ENCODE measurements at places on chromosomes 6 and 20.

GRCh38 chr6:147117011-147117410, 87.2 kb upstream of the STXBP5 start:
- no peak for DNase-seq

GRCh38 chr6:6915813-6916547, 191.8 kb upstream of the RREB1 start:
- no peak for DNase-seq

DNA sequence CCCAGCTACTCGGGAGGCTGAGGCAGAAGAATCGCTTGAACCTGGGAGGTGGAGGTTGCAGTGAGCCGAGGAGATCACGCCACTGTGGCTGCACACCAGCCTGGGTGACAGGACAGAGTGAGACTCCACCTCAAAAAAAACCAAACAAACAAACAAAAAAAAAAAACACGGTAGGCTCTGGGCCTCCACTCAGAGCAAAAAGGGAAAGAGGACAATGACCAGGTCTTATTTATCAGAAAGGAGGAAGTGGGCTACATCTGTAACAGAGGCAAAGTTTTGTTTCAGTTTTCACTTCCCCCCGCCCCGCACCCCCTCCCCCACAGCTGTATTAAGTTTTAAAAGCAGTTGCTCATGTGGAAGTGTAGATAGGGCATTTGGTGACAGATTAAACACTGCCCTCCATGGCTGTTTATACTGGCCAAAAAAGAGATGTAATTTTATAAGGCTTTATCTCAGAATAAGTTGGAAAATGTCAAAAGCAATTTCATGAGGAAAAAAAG, 114.6 kb downstream of the RCAN2 start:
- DNase-seq = no peak

GRCh38 chr6:106257195-106257594, 68.4 kb downstream of the ATG5 start:
- DNase-seq = no peak

- DNase-seq = no peak
These were observed 58.4 kb downstream of the PPP1R14C start for GRCh38 chr6:150201285-150201684.

- DNase-seq = no peak
These were observed 1.1 kb downstream of the EDN3 start for GRCh38 chr20:59301343-59302007.

GRCh38 chr20:60754856-60755255, 497.2 kb upstream of the CDH4 start:
- DNase-seq = no peak

DNA sequence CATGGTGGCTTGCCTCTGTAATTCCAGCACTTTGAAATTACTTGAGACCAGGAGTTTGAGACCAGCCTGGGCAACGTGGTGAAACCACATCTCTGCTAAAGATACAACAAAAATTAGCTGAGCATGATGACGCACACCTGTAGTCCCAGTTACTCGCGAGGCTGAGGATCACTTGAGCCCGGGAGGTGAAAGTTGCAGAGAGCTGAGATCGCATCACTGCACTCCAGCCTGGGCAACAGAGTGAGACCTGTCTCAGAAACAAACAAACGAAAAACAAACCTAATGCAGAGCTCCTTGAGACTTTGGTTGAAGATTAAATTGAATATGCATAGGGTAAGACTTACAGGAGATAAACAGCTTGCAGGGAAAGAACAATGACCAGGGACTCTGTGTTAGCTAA, 80.8 kb downstream of the SCAF8 start:
- no peak for DNase-seq

DNA sequence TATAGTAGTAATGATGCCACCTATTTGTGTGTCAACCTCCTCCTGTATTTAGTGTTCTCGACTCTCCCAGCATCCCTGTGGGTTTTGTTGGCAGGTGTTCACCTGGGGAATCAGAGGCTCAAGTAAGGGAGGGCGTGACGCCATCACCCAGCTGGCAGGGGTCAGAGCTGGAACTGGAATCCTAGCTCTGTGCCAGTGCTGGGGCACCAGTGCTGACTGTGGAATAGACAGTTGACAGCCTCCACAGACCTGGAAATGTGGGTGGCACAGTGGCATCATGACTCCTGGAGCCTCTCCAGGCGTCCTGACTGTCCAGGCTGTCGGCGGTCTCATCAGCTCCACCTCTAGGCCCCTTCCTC, 102.8 kb downstream of the SYCP2 start:
- no peak for DNase-seq

DNA sequence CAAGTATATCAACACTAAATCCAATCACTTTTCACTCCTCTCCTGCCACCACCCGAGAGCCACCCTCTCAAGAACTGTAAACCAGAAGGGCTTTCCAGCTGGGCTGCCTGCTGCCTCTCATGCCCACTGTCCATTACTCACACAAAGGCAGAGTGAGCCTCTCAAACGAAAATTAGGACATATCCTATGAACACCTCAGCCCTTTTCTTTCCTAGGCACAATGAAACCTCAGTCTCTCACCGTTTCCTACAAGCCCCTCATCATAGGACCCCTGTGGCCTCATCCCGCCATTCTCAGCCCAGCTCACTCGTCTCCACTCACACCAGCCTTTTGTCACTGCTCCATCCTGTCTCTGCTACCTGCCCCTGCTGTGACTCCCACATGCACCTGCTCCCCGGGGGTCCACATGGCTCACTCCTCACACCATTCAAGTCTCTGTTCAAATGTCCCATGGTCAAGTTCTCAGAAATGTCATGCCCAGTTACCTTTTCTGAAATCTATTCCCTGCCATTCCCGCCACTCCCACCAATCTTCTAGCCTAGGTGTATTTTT, 7.4 kb downstream of the HLA-F start:
- no peak for DNase-seq

DNA sequence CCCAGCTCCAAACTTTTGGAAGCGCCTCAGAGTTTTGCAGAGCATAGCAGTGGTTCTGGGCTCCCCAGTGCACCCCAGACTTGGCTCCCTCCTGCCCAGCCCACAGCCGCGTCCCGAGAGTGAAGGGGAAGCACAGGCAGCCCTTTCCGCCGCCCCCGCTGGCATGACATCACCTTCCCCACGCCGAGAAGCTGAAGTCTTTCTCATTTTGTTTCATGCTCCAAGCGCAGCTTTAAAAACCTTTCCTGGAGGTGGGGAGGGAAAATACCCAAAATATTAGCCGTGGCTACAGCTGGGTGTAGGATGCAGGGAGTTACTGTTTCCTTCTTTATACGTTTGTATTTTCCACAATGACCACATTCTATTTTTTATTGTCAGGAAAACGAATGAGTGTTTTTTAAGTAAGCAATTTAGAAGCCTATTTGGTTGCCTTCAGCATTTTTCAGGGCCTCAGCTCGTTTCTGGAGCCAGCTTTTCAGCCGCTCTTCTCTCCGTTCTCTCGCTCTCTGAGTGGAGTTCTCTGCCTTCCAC, 72.9 kb downstream of the SNX5 start:
- peak; percentile 23 for DNase-seq

GRCh38 chr6:32105433-32105832, 3.7 kb downstream of the TNXB start:
- DNase-seq = no peak
